ENCODE measurements at places on chromosomes 16 and 17.

- no peak for DNase-seq
Measured at GRCh38 chr17:75774991-75775668, 9.5 kb upstream of the UNK start.

DNA sequence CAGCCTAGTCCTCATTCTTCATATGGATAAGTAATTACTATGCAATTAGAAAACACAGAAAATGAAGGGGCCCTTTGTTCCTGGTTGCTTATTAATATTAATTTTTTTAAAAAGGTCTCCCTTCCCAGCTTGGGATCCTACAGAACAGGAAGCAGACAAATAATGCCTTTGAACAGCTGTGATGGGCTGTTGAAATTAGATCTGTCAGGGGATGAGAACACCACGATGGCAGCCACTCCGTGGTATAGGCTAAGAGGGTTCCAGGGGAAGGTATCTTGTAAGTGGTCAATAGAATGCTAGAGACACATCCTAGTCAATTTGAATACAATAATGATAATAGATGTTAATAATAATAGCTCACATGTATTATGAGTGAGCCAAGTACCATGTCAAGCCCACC is 83.1 kb downstream of the CCDC182 start:
- DNase-seq, result no peak

GRCh38 chr17:82911822-82912221 is 72.0 kb upstream of the ZNF750 start:
- no peak for DNase-seq

DNA sequence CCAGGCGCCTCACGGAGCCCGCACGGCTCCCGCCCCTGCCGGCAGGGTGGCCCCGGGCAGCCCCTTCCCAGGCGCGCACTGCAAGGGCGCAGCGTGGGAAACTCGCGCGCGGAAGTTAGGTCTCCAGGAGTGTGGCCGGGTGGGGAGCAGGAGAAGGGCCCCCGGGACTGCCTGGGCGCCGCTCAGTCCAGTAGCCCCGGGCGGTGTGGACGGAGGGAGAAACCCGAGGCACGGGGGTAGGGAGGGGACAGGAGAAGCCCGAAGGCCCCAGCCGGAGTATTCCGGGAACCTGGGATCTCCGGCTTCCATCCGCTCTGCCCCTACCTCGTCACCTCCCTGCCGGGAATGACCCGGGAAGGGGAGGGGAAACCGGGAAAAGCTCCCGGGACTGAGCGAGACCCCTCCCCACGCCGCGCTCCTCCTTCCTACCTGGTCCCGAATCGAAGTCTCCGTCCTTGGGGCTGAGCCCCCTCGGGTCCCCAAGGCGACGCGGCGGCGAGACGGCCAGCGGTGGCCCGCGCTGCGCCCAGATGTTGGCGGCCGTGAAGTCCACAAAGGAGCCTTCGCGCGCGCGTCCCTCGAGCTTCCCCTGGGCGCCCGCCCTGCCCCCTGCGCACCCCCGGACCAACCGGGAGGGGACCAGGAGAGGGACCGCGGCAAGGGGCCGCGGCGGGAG is 418 bp downstream of the SOCS3 start:
- DNase-seq, result no peak

DNA sequence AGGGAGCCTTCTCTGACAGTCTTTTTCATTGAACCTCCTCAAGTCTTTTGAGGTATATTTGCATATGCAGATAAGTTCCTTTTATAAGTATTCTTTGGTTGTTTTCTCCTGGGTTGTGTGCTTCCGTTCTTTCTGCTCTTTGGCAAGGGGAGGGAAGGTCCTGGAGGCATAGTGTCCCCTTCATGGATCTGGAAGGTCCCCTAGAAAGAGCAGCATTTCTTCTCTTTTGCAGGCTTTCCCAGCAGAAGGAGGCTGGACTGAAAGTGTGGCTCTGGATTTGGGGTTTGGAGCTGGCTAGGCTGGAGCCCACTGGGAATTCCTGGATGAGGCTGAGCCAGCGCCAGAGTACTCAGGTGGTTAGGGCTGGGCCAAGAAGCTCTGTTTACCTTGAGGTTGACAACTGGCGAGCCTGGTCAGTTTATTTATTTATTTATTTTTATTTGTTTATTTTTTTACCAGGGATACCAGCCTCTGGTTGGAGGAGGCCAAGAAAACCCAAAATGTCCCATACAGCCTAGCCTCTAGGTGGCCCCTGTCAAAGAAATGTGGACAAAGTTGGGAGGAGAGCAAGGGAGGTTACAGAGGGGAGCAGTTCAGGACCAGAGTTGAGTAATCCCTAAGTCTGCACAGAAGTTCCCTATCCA is 5.4 kb upstream of the TOP2A start:
- DNase-seq, result no peak

- no peak for DNase-seq
Measured at GRCh38 chr17:39096508-39097149, 54.8 kb downstream of the PLXDC1 start.

DNA sequence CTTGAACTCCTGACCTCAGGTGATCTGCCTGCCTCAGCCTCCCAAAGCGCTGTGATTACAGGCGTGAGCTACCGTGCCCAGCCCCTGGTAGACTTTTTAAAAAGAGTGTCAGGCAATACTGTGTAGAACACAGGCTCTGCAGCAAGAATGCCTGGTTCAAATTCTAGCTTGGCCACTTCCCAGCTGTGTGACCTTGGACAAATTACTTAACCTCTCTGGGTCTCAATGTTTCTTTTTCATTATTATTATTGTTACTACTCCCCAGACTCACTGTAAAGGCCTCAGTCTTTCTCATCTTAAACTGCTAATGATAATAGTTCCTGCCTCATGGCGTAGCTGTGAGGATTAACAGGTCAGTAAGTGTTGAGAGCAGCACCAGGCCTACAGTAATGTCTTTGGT is 114.3 kb downstream of the LITAF start:
- no peak for DNase-seq

- DNase-seq, result no peak
Measured at GRCh38 chr17:13400491-13400890, 201.2 kb downstream of the HS3ST3A1 start.

GRCh38 chr16:17804857-17805256 is 334.1 kb upstream of the XYLT1 start:
- DNase-seq, result no peak

DNA sequence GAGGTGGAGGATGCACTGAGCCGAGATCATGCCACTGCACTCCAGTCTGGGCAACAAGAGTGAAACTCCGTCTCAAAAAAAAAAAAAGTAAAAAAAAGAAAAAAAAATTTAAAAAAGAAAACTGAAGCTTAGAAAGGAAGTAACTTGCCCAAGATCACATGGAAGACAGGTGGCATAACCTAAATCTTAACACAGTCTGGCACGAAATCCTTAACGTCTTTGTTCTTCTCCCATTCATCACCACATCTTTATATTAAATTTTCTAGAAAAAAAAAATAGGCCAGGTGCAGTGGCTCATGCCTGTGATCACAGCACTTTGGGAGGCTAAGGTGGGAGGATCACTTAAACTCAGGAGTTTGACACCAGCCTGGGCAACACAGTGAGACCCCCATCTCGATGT is 9.3 kb downstream of the WDR59 start:
- DNase-seq, result no peak

GRCh38 chr16:89584768-89585549 is 9.4 kb downstream of the CPNE7 start:
- DNase-seq, result no peak

GRCh38 chr17:38606646-38607611 is 1.2 kb upstream of the SRCIN1 start:
- DNase-seq, result no peak

DNA sequence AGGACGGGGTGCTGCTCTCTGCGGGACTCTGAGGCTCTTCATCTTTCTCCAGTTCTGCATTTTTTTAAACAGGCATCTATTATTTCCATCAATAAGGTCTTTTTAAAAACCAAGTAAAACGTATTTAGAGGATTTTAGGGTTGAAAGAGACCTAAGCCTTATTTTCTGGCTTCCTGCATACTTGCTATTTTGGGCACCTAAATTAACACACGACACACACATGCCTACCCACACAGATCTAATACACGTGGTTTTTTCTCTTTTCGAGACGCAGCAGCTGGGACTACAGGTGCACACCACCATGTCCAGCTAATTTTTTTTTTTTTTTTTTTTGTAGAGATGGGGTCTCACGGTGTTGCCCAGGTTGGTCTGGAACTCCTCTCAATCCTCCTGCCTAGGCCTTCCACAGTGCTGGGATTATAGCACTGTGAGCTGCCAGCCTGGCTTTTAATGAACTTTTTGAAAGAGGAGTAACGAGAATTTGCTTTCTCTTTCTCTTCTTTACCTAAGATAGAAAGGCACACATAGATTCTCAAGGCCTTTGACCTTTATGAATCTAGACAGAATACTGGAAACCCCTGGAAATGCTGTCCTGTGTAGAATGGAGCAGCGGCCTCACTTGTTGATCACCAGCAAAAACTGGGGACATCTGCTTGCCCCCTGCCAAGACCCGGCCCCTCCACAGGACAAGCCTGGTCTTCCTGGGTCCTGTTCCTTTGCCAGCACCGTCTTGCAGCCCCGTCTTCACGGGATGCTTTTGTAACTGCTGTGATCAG is 13.8 kb downstream of the DNAAF8 start:
- DNase-seq, result no peak

GRCh38 chr17:67557052-67557845 is 160.5 kb upstream of the NOL11 start:
- DNase-seq, result no peak

DNA sequence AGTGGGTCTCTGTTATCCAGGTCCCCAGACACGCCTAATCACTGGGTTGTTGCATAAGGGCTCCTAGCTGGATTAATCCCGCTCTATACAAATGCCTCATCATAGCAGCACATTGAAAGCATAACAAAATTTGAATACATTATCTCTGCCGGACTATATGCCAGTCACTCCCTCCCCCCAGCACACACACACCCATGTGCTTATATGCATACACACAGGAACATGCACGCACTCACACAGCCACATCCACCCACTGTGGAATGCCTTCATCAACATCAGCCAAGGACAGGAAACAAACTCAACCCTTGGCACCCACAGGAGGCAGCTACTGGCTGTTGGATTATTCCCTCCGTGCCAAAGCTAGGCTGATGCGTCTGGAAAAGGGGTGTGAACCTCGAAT is 3.5 kb upstream of the CDH13 start:
- no peak for DNase-seq

DNA sequence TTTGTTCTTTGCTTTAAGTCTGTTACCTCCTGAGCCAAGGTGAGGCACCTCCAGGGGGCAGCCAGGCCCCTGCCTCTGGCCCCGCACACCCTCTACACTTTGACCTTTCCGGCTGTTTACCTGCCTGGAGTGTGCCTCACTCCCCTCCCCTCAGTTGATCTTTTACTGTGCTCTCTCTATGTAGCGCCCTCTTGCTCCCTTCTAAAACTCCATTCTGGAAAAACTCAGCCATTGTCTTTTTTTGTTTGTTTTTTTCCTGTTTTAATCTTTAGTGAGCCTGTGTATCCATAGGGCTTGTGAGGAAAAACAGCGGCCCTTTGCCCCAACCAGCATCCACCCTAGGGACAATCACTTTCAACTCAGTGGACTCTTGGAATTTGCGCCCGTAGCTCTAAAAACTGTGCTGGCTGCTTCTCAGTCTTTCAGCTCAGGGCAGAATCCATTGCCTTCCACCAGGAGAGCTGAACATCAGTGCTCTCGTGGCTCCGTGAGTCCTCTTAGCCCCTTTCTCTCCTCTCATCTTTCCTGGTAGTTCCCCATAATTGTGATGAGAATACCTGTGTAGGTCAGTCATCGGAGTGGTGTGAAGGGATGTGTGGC is 4.3 kb downstream of the AMDHD2 start:
- no peak for DNase-seq

- peak; percentile 27 for DNase-seq
Measured at GRCh38 chr17:39231591-39232551, 6.1 kb upstream of the STAC2 start.

DNA sequence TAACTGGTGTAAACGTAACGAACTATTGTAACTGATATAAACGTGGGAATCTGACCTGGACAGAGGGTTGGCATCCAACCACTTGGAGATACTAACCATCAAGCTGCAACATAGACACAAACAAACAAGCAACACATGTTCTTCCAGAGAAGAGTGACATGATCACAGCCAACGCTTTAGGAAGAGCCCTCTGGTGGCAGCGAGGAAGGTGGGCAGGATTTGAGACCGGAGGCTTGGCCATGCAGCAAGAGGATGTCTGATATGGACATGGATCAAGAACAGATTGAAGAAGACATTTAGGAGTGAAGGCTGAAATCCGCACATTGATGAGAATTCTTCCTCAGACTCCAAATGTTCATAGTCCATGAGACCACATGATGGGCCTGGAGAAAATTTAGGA is 40.3 kb upstream of the TNRC6A start:
- DNase-seq, result no peak

DNA sequence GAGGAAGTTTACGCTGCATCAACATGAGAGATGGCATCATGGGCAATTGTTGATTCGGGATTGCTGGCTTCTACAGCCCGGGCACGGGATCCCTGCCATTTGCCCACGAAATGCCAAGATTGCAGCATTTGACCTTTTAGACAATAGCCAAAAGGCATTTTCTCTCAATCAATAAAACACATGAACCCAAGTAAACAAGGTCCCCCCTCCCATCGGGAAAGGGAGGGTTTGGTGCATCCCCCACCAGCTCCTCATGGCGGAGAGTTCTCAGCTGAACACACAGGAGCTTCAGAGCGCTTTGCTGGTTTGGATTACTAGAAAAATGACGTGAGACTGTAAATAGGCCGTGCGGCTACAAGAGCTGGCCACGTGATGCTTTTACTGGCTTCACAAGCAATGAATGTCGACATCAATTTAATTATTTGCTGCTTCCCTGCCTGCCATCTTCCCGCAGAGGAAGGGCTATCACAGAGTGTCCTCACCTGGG is 147.6 kb downstream of the C16orf95 start:
- DNase-seq, result no peak

GRCh38 chr16:24978370-24978914 is 36.7 kb downstream of the ARHGAP17 start:
- no peak for DNase-seq

DNA sequence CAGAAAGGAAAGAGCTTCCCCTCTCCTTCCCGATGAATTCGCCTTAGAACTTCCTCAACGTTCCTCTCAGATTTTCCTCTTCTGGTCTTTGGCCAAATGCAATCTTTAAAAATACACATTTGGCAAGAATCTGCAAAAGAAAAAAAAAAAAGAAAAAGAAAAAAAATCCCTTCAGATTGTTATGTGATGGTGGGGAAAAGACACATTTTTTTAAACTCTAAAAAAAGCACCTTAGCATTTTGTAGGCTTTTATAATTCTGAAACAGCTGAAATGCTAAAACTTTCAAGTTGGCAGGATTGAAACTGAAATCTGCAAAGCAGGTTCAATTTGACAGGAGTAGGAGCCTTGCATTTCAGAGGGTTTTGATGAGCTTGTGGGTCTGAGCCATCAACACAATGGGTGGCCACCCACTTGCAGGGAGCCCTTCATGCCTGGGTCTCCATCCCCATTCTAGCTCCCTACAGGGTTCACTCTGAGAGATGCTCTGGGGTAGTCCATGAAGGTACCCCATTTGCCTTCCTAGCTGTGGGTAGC is 33.1 kb downstream of the CACNG3 start:
- DNase-seq, result no peak

GRCh38 chr17:4815043-4815675 is 8.2 kb downstream of the PLD2 start:
- DNase-seq, result no peak

GRCh38 chr16:77509796-77510195 is 75.0 kb upstream of the ADAMTS18 start:
- no peak for DNase-seq

Measured in stimulated activated CD4-positive, alpha-beta T cell treated with anti-CD3 and anti-CD28 coated beads, Interleukin-12 subunit alpha, Interleukin-12 subunit beta, amount 100 ng/mL, for 24 hours (primary cell).